ENCODE measurements at places on chromosomes 7 and 10. TPM values are rescaled to one million over a fixed set of nuclear protein-coding genes. Genes with fewer than 3 reads are reported as not detected.

DNA sequence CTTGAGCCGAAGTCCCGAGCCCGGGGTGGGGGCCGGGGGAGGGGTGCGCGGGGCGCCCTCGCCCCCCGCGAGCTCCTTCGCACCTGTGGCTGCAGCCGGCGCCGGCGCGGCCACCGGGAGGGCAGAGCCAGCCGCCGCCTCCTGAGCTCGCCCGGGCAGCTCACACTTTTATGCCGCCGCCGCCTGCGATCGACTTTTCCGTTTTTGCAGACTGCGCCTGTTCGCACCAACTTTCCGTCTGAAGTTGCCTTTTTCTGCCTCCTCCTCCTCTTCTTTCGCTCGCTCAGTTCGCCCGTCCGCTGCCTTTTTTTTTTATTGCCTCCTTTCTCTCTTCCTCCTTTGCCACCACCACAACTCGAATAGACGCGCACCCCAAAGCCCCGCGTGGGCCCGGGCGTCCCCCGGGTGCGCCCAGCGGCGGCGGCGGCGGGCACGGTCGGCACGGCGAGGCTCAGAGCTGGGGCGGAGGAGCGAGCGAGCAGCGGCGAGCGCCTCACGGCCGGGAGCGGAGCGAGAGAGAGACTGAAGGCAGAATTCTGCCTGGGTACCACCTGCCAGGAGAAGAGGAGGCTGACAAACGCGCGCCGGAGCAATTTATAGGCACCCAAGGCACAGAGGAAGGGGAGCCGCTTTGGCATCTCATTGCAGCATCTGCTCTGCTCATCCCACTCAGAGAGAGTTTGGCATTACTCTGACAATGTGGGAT lies at the start of gene C1QL3:
Gene C1QL3, minus strand, starts transcription at position 569 of the 706 bp plus-strand sequence. CDS start 814 bp downstream, outside the sequence.
- H3K4me1 ChIP-seq, result peaks cover 7% of the 10 kb centered on the region
- DNase-seq, result no peak
- H3K27me3 ChIP-seq, result peaks cover 27% of the 10 kb centered on the region
- H3K36me3 ChIP-seq, result no peaks in the 10 kb centered on the region

GRCh38 chr7:68031180-68031943 lies 1034.7 kb downstream of the TYW1 start:
- DNase-seq, result no peak
- H3K4me3 ChIP-seq, result no peak overlapping the region
- no peaks in the 10 kb centered on the region for H3K27me3 ChIP-seq
- no peaks in the 10 kb centered on the region for H3K36me3 ChIP-seq
- H3K27ac ChIP-seq, result no peak overlapping the region

GRCh38 chr10:84227810-84228209 lies 2.5 kb upstream of the LRIT2 start:
- H3K4me1 ChIP-seq, result no peaks in the 10 kb centered on the region
- no peaks in the 10 kb centered on the region for H3K36me3 ChIP-seq
- no peak overlapping the region for H3K27ac ChIP-seq
- peaks cover 2% of the 10 kb centered on the region for H3K27me3 ChIP-seq
- no peak for DNase-seq

GRCh38 chr7:148624735-148625134 lies 34.2 kb downstream of the C7orf33 start:
- no peaks in the 10 kb centered on the region for H3K36me3 ChIP-seq
- DNase-seq, result no peak
- peaks cover 11% of the 10 kb centered on the region for H3K4me1 ChIP-seq
- H3K27me3 ChIP-seq, result no peaks in the 10 kb centered on the region

DNA sequence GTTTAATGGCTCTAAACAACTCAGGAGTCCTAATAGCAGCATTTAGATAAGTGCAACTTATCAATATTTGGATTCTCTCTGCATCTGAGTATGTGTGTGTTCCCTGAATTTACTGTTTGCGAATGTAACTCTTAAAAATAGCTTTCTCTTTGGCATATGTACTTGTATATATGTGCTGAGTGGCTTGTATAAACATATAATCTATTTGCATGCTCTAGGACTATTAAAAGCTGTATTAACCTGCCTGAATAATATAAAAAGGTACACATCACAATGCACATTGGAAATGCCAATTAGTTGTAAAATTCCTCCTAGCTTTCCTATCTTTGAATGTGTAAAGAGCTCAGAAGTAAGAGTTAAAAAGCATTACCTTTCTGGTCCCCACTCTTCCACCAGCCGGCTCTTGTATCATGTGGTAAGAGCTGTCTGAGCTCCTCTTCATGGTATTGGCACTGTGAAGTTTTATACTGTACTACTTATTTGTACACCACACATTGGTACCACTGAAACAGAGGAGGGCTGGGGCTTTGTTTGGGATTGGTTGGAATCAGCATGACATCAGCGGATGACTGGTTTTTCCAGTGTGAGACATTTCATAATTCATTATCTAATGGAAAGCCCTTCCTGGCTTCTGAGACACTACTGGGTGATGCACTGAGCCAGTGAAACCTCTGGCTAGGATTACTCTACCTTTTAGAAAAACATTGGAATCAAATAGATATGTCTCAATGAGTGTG lies at the start of gene INHBA:
Gene INHBA, minus strand, starts transcription at position 456 of the 737 bp plus-strand sequence. CDS start 2,716 bp downstream, outside the sequence.
- H3K27ac ChIP-seq, result no peak within 1 kb of the TSS
- DNase-seq, result no peak
- no peaks in the 10 kb centered on the region for H3K36me3 ChIP-seq
- peaks cover 56% of the 10 kb centered on the region for H3K27me3 ChIP-seq
- no peaks in the 10 kb centered on the region for H3K4me1 ChIP-seq

DNA sequence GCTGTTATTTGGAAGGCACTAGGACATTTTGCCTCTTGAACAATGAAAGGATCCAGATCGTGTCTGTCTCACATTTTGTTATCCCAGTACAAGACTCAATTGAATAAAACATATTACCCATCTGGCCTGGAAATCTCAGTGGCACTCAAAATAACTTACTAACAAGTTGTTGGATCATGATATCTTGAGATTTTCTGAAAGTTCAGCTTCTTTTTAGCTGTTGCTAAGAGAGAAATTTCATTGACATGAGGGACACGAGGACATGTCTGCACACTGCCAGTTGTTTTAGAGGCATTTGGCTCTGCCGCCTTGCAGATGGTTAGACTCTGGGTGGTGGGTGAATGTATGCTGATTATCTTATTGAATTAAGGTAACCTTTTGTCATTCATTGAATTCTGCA lies 41.0 kb downstream of the KAT6B start:
- no peak overlapping the region for H3K27ac ChIP-seq
- H3K36me3 ChIP-seq, result no peaks in the 10 kb centered on the region
- no peak for DNase-seq
- H3K4me3 ChIP-seq, result no peak overlapping the region

Gene ATRNL1
- total RNA-seq, result 3.4 TPM
